SHP77 treated with DMSO at 0.1 percent for 48 hours (cell line): ENCODE measurements at places on chromosomes 5 and 9.

DNA sequence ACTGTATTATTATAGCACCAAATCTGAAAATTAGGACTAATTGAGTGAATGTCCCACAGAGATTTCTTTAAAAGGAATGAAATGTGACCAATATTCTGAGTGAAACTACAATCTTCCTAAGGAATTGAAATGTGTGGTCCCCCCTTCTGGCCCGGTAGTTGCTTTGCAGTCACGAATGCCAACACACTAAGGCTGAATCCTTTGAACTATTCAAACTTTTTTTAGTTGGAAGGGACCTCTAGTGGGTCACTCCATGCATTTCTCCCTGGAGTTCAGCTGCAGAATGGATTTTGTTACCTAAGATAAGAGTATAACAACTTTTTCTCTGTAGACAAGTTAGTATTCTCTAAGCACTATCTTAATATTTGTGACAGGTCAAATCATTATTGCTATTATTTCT lies 2.8 kb downstream of the CDH6 start:
- DNase-seq: no peak

GRCh38 chr9:37954581-37954981 lies 50.7 kb upstream of the SLC25A51 start:
- DNase-seq: no peak

- DNase-seq: no peak
Observed at GRCh38 chr5:375336-375920, 53.9 kb downstream of the AHRR start.

- no peak for DNase-seq
Observed at GRCh38 chr5:128225245-128226030, 141.9 kb downstream of the SLC12A2 start.

DNA sequence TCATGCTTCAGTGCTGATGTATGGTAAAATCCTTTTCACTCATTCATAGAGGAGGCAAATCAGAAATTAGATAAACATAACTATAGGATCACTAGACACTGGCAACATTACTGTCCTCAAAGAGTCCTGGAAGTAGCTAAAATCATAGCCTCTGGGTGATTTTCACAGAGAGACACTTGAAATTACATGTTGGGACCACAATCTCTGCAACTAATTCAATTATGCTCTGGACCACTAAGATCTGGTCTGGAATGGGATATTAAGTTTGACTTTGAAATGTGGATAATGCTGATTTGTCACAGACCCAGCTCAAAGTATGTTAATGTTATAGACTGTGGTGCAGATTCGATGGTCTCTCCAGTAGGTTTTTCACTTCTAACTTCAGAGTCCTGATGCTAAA lies 214.6 kb upstream of the CCNH start:
- DNase-seq: no peak
